ENCODE measurements at places on chromosomes 6 and 20. TPM values are rescaled to one million over a fixed set of nuclear protein-coding genes. Genes with fewer than 3 reads are reported as not detected.

Gene TNF
- 0.17 TPM for total RNA-seq

Gene SPDEF
- not detected for total RNA-seq

Gene VIP
- total RNA-seq: 0.56 TPM

Gene RIPPLY2
- total RNA-seq: not detected

Gene GRIK2
- total RNA-seq: 0.34 TPM

Measured in dermis blood vessel endothelial cell (primary cell).